NCI-H2081 (cell line): ENCODE measurements at places on chromosomes 3 and 15.

DNA sequence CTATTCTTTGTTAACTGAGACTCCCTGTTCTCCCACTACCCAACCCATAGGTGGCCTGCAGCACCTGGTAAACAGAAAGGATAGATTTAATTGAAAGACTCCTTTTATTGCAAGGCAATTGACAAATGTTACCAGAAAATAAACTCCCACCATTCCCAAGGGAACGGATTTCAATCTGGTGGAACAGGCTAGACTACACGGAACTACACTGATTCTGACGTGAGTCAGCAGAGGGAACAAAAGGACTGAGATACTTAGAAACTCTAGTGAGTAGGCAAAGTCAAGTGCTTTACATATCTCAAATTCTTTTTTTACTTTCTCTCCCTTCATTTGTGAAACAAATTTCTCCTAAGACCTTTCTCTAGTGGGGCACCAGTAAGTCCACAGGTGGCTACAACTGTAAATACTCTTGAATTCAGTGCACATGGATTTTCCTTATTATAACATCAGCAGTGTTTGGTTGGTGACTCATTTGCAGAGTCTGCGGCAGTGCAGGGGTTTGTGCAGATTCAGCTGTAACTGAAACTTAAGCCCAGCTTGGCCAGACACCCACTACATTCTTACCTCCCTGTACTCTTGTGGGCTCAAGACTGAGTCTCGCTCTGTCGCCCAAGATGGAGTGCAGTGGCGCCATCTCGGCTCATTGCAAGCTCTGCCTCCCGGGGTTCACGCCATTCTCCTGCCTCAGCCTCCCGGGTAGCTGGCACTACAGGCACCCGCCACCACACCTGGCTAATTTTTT, 34.3 kb upstream of the PLSCR2 start:
- DNase-seq: peak; percentile 33

GRCh38 chr3:20076296-20076997, 36.2 kb downstream of the KAT2B start:
- no peak for DNase-seq

DNA sequence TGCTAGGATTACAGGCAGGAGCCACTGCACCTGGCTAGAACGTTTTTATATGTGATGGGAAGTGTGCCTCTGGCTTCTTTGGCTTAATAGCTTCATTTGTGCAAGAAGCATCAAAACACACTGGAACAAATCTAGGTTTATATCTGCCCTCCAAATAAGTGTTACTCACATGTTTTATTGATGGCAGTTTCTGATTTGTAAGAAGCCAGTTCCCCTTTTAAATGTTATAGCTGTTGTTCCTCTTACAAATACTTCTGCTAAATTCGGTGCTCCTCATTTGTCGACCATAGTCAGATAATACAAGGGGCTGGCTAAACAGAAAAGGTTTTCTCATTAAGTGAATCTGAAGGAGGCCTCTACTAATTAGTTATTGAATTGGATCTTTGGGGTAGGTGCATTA, 307.1 kb upstream of the SEMA6D start:
- DNase-seq: no peak

DNA sequence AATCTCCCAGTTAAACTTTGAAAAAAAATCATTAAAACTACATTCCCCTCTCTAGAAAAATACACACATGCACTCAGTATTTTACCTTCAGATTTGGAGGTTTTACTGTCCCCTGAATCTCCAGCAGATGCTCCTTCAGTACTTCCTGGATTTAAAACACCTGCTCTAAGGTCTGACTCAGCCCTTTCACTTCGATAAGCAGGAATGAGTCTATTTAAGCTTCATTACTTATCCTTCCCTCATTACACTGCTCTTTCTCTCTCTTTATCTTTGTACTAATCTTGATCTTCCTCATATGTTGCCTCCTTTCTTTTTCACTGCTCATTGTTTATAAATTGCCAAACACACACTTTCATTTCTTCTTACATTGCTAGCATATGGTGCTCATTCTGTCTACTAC, 443.9 kb downstream of the DIPK2A start:
- no peak for DNase-seq

DNA sequence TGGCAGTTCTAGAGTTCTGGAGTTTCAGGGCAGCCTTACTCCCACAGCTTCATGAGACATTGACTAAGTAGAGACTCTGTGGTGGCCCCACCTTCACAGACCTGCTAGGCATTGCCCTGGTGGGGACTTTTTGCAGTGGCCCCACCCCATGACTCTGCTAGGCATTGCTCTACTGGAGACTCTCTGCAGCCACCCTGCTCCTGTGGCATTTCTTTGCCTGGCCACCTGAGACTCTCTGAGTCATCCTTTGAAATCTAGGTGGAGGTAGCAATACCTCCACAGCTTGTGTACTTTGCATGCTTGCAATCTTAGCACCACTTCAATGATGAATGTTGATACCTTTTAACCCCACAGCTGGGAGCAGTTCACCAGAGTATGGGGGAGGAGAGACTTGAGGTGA, 40.6 kb upstream of the DHX36 start:
- DNase-seq: no peak

GRCh38 chr3:106440672-106441071, 571.9 kb upstream of the CBLB start:
- DNase-seq: no peak

GRCh38 chr15:60814062-60814461, 335.1 kb upstream of the ICE2 start:
- DNase-seq: no peak
